H7 (cell line): ENCODE measurements at places on chromosomes 5 and 9.

GRCh38 chr5:156147261-156147943 is 179.6 kb upstream of the SGCD start:
- no peak for DNase-seq

DNA sequence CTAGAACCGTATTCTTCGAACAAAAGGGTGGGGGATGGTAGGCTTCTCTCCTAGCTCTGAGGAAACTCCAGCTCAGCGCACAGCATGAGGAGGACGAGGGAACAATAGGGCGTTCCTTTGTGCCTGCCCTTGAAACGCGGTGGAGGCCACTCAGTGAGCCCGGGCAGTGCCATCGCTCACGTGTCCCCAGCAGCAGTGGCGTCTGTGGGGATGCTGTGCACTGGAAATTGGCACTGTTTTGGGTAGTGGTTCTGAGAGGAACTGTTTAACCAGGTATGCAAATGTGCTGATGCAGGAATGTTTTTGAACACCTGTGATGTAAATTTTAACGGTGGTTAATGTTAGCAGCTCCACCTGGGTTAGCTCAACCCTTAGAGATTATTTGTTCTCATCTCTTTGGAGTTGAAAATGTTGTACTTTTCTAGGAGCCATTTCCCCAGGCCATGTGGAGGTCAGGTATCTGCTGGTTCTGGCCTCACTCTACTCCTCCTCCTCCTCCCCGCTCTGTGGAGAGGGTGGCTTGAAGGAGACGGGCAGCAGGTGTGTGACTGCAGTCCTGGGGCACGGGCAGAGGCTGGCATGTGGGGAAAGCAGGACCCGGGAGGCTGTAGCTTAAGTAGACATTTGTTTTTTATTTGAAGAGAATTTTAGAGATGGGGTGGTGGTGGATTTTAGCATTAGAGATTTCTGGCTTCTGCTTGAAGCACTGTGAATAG is 48.3 kb downstream of the EHMT1 start:
- peak; percentile 86 for DNase-seq

- no peak for DNase-seq
Measured at GRCh38 chr5:74916831-74917710, 50.9 kb upstream of the FAM169A start.

DNA sequence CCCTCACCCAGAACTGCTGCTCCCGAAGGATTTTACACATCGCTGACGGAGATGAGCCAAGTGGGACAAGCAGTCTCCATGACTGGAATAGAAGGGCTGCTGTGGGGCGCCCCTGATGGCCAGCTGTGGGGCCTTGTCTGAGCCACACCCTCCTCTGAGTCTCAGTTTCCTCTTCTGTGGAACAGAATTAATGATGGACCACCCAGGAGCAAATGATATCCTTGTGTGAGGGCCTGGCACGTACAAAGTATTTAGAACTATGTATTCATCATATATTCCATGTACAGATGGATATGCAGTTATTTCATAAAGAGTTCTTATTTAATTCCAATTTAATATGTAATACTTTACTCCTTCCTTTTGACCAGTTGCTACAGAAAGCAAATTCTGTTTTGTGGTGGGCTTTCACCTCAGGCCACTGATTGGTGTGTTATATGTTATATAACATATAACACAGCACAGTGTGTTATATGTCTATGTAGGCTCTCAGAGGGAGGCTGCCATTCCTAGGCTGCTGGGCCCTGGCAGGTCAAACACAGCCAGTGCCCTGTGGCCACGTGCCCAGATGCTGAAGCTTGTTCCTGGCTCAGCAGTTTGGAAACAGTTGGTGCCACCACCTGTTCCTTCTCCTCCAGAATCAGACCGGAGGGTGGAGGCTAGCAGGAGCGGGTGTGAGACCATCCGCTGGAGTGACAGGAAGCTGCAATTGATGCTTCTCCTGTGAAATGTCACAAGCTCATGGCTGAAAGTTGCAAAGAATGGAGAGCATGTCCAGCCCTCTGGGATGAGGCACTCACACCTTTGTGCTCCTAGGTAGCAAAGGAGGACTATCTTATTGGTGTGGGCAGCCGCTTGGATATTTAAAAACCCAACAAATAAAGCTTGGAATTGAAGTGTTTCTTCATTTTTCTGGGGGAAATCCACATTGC is 4.4 kb upstream of the FGD3 start:
- DNase-seq, result no peak

- no peak for DNase-seq
Measured at GRCh38 chr5:68504306-68504705, 288.8 kb downstream of the PIK3R1 start.

GRCh38 chr9:116516456-116516855 is 170.6 kb upstream of the TRIM32 start:
- DNase-seq, result no peak

- no peak for DNase-seq
Measured at GRCh38 chr5:139271201-139272027, 22.1 kb upstream of the MATR3 start.

DNA sequence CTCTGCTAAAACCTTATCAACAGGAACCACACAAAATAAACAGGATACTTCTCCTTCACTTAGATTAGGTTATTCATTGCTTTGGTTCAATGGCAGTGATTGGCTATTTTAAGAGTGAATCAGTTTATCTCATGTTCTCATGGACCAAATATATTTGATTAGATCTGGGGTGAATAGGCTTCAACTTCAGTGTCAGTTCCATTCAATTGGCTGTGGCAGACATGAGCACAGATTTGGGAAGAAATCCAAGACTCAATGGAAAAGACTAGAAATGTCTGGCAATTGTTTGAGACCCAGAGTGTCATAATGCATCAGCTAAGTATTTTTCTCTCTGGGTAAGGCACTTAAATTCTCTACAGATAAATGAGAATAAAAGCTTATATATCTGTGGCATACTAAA is 37.1 kb downstream of the CDH18 start:
- no peak for DNase-seq

GRCh38 chr5:56589481-56589860 is 225.9 kb upstream of the MAP3K1 start:
- DNase-seq, result no peak

- no peak for DNase-seq
Measured at GRCh38 chr9:32884482-32884881, 101.1 kb downstream of the TMEM215 start.

DNA sequence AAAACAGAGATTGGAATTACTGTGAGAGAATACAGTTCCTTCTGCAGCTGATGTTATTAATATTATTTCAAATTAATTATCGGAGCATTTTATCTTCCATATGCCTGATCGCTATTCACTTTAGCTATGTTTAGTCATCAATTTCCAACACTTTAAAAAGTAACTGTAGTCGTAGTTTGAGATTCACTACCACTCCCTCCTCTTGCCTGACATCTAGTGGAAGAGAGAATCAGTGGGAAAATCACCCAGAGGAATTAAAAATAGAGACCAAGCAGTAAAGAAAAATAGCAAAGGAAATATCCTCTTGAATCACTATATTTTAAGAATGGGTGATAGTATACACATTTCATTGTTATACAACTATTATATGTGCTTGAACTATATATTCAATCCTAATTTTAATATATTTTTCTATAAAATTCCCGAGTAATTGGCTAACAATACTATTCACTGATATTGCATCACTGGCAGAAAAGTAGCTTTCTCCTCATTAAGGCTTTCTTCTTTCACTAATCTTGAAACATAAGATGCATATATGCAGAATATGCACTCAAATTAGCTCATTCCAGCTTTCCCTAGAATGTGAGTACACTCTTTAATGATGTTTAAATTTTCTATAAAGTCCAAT is 708.7 kb downstream of the CDH9 start:
- DNase-seq, result peak; percentile 28

GRCh38 chr5:34663771-34664496 is 7.8 kb downstream of the RAI14 start:
- no peak for DNase-seq

- no peak for DNase-seq
Measured at GRCh38 chr5:109936996-109937395, 247.3 kb downstream of the MAN2A1 start.

- no peak for DNase-seq
Measured at GRCh38 chr5:2459251-2459650, 292.2 kb downstream of the IRX2 start.

DNA sequence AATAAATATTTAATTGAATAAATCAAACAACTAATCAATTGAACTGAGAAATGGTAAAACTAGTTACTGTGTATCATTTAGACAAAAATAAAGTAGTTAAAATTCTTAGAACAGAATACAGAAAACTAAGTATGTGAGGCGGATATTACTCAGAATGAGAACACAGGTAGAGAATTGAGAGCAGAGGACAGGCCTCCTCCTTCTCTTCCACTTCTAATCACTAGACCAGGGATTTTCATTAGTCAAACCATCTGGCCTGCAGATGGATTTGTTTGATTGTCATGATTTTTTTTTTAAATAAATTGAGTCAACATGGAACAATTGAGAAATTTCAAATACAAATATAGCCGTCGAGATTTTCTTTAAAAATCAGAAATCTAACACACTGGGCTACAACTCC is 198.6 kb upstream of the HMHB1 start:
- no peak for DNase-seq

- DNase-seq, result no peak
Measured at GRCh38 chr9:71835596-71835995, 67.3 kb upstream of the CEMIP2 start.

GRCh38 chr9:125998837-125999503 is 251.8 kb downstream of the PBX3 start:
- DNase-seq, result peak; percentile 66

DNA sequence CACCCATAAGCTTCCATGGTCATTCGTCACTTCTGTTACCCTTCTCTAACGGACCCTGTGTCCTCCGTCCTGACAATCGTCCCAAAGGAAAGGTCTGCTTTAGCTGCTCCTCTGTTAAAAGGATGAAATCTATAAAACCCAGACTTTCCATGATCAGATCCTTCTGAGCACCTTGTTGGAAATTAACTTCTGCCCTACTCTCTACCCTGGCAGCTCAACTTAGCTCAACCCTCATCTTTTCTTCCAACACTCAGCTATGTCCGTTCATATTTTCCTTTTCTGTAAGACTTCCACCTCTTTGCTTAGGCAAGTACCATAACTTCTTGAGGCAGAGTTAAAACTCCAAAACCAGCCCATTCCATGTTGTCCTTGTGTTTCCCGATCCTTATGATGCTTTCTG is 205.4 kb downstream of the SPATA31A6 start:
- peak; percentile 57 for DNase-seq

DNA sequence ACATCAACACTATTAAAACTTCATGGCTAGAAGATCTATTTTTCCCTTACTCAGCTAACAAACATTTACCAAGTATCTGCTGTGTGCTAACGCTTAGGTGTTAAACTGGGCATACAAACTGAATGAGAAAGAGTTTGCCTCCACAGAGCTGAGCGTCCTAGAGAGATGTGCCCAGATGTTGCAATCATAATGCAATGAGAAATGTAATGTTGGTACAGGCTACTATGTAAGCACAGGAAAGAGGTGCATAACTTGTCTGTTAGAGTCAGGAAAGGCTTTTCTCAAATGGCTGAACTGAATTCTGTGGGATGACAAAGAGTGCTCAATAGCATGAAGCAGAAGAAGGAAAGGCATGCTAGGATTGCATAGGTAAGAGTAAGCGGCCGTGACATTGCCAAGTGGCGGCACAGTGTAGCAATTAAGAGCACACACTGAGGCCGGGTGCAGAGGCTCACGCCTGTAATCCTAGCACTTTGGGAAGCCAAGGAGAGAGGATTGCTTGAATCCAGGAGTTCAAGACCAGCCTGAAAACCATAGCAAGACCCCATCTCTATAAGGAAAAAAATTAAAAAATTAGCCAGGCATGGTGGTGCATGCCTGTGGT is 137.8 kb downstream of the MEF2C start:
- no peak for DNase-seq

GRCh38 chr9:79034583-79034982 is 537.2 kb upstream of the TLE4 start:
- no peak for DNase-seq

- DNase-seq, result no peak
Measured at GRCh38 chr5:120140501-120140900, 323.6 kb upstream of the PRR16 start.

- DNase-seq, result no peak
Measured at GRCh38 chr5:75460532-75460931, 50.9 kb downstream of the CERT1 start.

DNA sequence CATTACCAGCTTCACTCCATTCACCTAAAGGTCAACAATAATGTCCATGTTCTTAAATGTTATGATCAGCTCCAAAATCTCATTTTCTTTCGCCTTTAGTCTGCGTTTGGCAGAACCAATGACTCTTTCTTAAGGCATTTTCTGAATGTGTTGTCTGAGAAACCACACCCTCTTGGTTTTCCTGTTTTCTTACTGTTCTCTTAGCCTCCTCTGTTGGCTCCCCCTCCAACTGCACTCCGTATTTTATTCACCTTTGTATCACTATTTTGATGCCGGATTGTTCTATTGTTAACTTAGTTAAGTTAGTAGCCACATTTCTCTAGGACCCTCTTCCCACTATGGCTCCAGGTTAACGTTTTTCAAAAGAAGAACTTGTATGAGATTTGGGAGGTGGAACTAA is 185.6 kb downstream of the DMAC1 start:
- DNase-seq, result no peak

GRCh38 chr5:35294976-35295375 is 64.7 kb upstream of the PRLR start:
- DNase-seq, result no peak

GRCh38 chr5:171969288-171969880 is 37.1 kb downstream of the FBXW11 start:
- no peak for DNase-seq

DNA sequence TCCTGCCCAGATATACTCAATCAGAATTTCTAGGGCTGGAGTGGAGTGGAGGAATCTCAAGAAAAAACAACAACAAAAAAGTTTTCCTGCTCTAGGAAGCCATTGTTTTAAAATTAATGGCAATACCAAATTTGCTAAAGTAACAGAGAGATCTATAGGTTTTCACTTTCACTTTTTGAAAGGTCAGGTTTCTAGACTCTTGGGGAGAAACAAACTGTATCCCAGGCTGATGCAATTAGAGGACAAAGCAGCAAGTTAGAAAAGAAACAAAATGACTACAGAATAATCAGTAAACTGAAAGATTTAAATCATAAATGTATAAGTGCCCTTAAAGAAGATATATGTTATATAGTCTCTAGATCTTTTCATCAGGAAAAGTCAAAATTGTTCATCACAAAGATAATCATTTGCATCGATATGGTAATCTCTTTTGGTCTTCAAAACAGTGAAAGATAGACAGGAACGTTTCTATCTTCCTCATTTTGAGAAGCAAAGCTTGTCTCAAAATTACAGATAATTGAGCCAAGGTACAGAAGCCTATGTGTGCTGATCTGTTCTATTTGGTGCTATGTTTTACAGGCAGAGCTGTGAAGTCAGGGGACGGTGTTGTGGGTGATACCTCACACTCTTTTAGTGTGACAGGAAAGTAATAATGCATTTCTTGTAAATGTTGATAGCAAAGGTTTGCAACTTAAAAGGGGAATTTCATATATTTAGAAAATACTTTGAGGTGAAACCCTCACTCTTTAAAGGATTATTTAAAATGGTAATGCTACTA is 1746.6 kb upstream of the C9orf72 start:
- no peak for DNase-seq

- no peak for DNase-seq
Measured at GRCh38 chr5:87008751-87009560, 258.7 kb upstream of the RASA1 start.
